ENCODE measurements at places on chromosomes 16 and 17.

DNA sequence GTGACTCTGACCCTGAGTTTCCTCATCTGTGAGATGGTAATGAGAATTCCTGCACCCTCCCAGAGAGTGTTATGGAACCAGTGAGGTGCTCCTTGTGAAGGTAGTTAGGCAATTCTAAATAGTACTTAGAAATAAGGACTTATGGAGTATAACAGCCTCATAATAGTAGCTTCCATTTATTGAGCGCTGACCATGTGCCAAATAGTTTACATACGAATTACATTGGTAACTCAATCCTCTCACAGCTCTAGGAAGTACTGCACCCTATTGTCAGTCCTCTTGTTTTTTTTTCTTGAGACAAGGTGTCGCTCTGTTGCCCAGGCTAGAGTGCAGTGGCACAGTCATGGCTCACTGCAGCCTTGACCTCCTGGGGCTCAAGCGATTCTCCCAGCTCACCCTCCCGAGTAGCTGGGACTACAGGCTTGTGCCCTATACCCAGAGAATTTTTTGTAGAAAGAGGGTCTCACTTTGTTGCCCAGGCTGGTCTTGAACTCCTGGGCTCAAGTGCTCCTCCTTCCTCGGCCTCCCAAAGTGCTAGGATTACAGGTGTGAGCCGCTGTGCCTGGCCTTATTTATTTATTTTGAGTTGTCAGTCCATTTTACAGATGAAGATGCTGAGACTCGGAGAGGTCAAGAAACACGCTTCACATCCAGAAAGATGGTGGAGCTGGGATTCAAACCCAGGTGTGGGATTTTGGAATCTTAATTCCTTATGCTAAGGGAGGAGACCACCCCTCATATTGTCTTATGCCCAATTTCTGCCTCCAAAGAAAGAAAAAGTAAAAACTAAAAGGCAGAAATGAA, 2.9 kb downstream of the TNS4 start:
- peak; percentile 45 for DNase-seq

DNA sequence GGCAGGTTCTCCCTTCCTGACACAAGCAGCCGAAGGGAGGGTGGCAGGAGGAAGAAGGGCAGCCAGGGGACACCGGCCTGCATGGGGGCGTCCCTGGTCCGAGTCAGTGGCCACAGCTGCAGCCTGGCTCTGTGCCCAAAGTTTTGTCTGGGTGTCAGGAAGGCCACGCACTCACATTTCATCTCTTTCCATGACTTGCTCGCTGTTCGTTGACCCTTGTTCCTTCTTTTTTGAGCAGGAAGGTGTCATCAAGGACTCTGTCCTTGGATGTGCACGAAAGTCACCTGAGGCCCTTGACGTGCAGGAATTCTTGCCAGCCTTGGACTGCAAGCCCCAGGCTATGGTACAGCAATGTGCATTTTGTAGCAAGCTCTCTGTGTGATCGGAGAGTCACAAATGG, 93.3 kb downstream of the TNFRSF13B start:
- DNase-seq = no peak

- no peak for DNase-seq
Observed at GRCh38 chr17:1192911-1193699, 13.3 kb upstream of the ABR start.

- DNase-seq = peak; percentile 66
Observed at GRCh38 chr16:84889066-84889465, 69.3 kb downstream of the CRISPLD2 start.

DNA sequence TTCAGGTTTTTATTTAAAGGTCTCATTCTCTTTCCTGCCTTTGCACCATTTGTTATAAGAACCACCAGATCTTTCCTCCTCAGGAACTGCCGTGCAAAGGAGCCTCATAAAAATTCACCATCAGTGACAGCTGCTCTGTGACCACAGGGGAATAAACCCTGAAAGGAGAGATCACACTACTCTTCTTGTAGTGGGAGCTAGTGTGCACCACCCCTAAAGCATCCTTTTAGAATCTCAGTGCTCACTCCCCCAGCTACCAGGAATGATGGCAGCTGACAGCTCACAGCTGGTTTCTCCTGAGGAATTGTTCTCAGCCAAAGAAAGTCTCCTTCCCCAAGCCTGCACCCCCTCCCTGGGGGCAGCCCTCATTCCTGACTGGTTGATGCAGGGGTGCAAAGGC, 18.7 kb downstream of the VAT1L start:
- no peak for DNase-seq

DNA sequence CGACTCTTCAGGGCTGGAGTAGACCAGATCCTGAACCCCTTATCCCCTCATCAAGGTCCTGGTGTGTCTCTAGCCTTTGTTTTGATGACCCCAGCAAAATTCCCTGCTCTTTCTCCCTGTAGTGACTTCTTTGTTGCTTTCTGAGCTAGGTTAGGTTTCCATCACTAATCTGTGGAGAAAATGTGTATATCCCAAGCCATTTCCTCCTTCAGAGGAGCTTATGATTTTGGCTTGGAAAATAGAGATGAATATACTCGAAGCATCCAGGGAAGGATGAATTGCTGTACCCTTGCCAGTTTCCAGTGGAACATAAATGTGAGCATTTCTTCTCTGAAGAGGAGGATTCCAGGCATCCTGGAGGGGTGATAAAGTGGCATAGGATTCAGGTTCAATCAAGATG, 55.8 kb downstream of the KSR1 start:
- DNase-seq = no peak

DNA sequence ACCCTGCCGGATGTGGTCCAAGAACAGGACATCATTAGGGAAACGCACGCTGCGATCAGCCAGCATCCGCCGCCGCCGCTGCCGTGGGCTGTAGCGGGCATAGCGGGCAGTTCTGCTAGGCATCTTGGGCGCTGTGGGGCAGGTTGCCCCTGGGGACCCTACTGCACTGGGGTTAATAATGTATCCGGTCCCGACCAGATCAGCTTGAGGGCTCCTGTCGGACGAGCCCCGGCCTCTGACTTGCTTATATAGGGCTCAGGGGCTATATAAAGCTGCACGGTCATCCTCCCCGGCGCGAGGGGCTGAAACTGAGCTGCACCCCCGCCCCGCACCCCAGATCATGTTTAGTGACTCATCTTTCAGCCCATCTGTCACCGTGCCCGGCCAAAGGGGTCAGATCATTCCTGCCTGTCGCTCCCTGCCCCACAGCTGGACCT, at the start of gene PPP1R27:
Gene PPP1R27, minus strand, starts transcription at position 220 of the 437 bp plus-strand sequence. Its CDS starts 97 bp downstream, at position 123.
- no peak for DNase-seq

DNA sequence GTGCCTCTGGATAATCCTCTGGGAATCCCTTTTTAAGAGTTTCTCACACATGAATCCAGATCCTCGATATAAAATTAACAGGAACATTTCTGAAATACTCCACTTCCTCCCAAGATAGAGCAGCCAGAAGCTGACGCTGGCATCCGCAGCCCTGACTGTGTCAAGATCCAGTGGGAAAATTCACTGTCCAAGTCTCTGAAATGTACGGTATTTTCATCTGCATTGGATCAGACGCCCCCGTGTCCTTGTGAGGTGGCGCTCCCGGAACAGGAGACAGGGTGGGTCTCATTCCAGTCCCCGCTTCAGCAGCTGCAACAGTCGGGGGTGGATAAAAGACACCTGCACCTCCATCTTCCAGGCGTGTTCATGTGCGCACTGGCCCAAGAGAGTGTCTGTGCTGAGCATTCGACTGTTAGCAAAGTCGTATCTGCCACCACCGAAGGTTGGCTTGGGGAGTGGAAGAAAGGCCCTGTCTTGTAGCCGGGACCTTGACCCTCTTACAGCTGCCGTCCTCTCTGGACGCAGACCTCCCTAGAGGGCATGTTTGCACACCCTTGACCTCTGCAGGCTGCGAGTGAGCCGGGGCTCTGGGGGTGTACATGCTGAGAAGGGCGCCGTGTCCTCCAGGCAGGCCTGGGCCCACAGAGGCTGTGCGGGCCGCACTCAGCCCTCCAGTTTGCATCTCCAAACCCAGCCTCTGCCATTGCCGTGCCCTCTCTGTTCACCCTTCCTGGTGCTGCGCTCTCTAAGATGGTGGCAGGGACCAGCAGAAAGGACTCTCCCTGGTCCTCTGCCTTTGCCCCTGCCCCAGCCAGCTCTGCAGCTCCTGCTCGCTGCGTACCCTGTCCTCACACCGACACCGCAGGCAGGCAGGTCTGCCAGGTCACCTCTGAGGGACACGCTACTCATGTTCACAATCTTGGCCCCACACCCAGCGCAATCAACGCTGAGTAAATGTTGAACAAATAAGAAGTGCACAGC, 72.0 kb upstream of the CHMP6 start:
- DNase-seq = no peak

- peak; percentile 97 for DNase-seq
Observed at GRCh38 chr17:69761767-69762321, 313.2 kb upstream of the KCNJ16 start.

DNA sequence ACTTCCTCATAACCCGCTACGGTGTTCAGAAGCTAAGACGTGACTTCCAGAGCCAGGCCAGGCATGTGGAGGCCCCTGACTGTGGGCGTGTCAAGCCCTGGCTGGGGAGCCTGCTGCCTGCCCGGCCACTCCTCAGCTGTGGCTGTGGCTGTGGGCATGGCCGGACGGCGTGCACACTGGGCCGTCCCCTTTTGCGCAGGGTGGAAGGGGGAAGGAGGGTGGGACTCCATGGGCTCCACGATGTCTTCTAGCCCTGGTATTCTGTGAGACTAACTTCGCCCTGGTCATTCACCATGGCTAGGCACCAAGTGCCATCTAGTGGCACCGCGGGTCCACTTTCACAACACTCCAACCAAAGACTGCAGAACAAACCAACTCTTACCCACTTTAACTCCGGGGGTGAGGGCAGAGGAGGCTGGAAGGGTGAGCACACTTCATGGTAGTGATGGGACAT, 67.9 kb downstream of the N4BP1 start:
- peak; percentile 67 for DNase-seq

DNA sequence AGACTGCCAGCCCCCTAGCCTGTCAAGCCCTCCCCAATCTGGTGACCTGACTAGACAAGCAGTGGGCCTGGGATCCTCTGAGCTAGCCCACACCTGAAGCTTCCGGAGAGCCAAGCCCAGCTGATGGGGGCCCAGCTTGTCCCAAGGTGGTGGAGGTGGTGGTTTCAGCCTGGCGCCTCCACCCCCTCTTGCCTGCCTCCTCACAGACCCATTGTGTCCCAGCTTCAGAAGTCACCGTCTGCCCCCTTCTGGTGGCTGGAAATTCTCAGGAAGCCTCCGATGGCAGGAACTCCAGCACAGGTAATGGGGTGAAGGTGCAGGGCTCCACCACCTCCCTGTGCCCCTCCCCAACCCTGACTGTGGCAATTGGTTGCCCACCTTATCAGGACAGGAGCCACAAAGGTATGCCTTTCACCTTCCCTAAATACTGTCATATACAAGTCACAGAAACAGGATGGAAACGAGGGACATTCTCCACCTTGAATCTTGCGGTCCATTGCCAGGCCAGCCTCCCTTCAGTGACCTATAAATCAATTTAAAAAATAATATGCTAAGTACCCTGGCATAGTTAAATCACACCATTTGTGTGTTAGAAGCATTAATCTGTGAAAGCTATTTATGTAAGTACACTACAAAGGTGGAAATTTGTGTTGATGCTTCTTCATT, 66.0 kb upstream of the ZNF423 start:
- DNase-seq = peak; percentile 42

GRCh38 chr17:61551255-61551742, 39.7 kb downstream of the NACA2 start:
- DNase-seq = peak; percentile 65

DNA sequence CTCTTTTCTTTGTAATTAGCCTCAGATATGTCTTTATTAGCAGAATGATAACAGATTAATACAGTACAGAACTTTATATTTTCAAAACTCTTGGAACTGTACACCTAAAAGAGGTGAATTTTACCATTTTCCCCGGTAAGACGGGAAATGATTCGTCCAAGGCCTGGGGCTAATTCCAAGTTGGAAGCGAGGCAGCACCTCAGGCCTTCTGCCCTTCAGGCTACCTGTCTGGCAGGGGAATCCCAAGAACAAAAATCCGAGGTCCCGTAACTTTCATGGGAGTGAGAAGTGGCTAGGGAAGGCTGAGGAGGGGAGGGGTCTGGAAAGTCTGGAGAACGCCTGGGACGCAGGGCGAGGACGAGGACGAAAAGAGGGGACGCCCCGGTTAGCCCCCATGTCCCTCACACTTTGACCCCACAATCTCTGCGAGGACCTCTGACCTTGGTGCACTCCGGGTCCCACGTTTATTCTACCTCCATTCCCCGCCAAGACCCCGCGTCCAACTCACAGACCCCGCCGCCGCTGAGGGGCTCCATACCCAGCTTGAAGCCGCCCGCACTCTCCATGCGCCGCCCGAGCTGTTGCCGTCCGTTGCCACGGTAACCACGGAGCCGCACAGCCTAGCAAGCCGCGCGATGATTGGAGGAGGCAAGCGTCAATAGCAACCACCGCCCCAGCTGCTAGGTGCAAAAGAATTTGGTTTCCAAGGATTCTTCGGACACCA, at the start of gene HYDIN:
Gene HYDIN, minus strand, starts transcription at position 601 of the 724 bp plus-strand sequence. CDS start 43,827 bp downstream, outside the sequence.
- DNase-seq = peak; percentile 54

DNA sequence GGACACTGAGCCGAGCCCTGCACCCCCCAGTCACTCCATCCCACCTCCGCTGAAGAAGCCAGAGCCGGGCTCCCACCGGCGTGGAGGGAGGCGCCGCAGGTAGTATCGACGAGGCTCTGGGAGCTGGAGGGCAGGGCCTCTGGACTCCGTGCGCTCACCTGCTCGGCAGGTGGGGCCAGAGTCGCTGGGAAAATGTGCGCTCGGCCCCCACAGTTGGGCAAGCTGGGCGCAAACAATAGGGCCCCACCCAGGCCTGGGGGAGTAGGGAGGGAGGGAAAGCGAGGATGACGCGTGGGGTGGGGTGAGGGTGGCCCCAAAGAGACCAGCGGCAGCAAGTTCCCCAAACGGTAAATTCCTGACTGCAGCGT, 668 bp downstream of the JUP start:
- DNase-seq = peak; percentile 18

DNA sequence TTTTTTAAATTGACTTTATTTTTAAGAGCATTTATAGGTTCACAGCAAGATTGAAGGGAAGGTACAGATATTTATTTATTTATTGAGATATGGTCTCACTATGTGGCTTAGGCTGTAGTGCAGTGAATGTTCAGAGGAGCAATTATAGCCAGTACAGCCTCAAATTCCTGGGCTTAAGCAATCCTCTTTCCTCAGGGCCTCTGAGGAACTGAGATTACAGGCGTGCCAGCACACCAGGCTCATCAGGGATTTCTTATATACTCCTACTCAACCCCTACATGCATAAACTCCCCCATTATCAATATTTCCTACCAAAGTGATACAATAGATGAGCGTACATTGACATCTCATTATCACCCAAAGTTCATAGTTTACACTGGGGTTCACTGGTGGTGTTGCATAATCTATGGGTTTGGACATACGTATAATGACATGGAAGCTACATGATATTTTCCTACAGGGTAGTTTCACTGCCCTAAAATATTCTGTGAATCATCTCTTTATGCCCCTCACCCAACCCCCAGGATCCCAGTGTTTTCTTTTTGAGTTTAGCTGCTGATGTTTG, 33.5 kb downstream of the HS3ST3B1 start:
- no peak for DNase-seq

- no peak for DNase-seq
Observed at GRCh38 chr17:49287481-49287880, 56.9 kb upstream of the PHOSPHO1 start.

GRCh38 chr16:75287708-75288107, 36.3 kb upstream of the BCAR1 start:
- no peak for DNase-seq

- DNase-seq = no peak
Observed at GRCh38 chr17:51647067-51647466, 386.7 kb downstream of the UTP18 start.
